ENCODE measurements at places on chromosomes 4 and X. TPM values are rescaled to one million over a fixed set of nuclear protein-coding genes. Genes with fewer than 3 reads are reported as not detected.

DNA sequence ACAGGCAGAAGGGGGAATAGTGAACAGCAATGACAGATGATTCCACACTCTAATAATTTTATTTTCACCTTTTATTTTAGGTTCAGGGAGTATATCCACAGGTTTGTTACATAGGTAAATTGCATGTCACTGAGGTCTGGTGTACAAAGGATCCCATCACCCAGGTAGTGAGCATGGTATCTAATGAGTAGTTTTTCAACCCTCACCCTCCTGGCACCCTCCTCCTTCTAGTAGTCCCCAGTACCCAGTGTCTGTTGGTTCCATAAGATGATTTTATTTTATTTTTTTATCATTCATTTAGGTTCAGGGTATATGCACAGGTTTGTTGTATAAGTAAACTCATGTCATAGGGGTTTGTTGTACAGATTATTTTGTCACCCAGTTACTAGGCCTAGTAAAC is 58.6 kb upstream of the UGT8 start:
- no peak for DNase-seq

The CT83 gene
- not detected for total RNA-seq

DNA sequence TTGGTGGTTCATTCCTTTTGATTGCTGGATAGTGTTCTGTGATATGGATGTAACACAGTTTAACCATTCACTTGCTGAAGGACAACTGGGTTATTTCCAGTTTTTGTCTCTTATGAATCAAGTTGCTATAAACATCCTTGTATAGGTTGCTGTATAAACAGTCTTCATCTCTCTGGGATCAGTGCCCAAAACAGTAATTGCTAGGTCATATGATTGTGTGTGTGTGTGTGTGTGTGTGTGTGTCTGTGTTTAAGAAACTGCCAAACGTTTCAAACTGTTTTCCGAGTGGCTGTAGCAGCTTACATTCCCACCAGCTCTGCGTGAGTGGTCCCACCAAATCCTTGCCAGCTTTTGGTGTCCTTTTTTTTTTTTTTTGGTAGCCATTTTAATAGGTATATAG is 60.4 kb downstream of the F11 start:
- no peak for DNase-seq

The RRH gene
- 0.64 TPM for total RNA-seq

The SHISA3 gene
- 0.18 TPM for total RNA-seq

DNA sequence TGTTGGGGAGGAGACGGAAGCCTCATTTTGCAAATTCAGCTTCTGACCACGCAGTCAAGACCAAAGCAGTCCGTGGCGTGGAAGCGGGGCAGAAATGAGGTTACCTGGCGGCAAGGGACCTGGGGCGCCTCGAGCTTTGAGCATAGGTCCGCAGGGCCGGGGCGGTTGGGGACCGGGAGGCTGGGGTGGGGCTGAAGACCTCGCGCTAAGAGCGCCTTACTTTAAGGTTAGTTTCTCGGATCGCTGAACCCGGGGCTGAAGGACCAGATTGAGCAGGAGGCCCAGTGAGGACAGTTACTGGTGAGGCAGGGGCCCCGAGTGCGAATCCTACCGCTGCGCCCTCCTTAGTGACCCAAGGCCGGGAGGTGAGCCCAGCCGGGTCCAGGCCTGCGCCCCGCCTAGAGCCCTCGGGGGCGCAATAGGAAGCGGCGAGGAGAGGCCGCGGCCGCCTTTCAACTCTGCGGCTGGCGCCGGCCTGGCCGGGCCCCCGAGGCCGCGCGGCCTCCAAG is 7.5 kb downstream of the MSX1 start:
- DNase-seq = no peak

The GPR143 gene
- total RNA-seq = 2.2 TPM

DNA sequence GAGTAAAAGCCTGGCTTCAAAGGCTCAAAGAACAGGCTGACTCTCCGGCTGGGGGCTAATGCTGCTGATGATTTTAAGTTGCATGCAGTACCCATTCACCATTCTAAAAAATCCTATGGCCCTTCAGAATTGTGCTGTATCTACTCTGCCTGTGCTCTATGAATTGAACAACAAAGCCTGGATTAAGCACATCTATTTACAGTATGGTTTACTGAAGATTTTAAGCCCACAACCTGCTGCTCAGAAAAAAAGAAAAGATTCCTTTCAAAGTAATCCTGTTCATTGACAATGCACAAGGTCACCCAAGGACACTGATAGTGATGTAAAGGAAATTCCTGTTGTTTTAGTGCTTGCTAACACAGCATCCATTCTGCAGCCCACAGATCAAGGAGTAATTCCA is 84.9 kb upstream of the SFRP2 start:
- no peak for DNase-seq

The SORBS2 gene
- 90.4 TPM for total RNA-seq

DNA sequence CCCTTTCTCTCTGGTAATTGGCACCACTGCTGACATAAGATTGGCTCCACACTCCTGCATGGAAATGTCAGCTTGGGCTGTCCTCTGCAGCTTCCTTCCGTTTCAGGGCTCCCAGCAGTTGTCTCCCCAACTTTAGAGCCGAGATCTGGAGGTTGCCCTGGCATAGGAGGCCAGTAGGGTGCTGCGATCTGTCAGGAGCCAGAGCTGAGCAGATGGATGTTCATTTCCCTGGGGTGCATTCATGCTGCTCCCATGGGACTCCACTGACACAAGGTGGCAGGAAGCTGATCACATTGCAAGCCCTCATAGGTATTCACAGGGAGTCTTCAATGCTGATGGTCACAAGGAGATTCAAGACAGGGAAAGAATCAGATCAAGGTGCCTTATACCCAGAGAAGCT is 116.6 kb upstream of the RAI2 start:
- DNase-seq = no peak

The SAT1 gene
- 56.0 TPM for total RNA-seq

DNA sequence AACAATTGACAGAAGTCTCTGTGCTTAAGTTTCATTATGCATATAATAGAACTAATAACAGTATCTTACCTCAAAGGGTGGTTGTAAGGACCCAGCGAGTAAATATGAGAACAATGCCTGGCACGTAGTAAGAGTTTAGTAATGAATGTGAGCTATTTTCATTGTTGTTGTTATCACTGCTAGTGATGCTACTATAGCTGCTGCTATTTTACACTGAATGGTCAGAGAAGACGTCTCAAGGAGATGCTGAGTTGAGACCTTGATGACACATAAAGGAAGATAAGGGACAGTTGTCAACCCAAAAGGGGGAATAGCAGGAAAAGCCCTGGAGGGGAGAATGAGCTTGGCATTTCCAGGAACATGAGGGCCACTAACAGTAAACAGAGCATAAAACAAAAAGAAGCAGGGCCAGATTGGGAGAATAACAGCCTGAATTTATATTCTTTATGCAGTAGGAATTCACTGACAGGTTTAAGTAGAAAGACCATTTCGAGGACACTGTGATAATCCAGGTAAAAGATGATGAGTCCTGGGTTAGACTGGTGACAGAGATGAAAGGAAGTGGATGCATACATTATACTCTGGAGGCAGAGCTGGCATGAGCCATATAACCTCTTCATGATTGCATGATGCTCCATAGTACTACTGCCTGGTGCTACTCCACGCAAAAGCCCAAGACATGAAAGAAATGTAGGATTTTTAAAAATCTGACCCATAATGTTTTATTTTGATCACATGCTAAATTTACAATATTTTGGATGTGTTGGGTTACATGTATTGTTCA is 23.1 kb downstream of the ATP8A1 start:
- DNase-seq = no peak

The ERAS gene
- 0.27 TPM for total RNA-seq

- DNase-seq = no peak
Measured at GRCh38 chr4:188778905-188779304, 639.7 kb downstream of the TRIML1 start.

The MAGEA2 gene
- total RNA-seq = not detected

The PCDH10 gene
- 29.9 TPM for total RNA-seq

DNA sequence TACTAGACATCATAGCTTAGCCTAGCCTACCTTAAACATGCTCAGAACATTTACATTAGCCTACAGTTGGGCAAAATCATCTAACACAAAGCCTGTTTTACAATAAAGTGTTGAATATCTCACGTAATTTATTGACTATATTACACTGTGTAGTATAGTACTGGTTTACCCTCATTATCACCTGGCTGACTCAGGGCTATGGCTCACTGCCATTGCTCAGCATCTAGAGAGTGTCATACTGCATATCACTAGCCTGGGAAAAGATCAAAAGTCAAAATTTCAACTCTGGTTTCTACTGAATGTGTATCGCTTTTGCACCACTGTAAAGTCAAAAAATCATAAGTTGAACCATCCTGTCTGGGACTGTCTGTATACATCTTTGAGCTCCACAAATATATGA is 78.6 kb downstream of the CEP44 start:
- DNase-seq = no peak

- no peak for DNase-seq
Measured at GRCh38 chr4:56953680-56954520, 23.5 kb downstream of the NOA1 start.

- DNase-seq = no peak
Measured at GRCh38 chr4:88097301-88097700, 61.1 kb downstream of the ABCG2 start.

DNA sequence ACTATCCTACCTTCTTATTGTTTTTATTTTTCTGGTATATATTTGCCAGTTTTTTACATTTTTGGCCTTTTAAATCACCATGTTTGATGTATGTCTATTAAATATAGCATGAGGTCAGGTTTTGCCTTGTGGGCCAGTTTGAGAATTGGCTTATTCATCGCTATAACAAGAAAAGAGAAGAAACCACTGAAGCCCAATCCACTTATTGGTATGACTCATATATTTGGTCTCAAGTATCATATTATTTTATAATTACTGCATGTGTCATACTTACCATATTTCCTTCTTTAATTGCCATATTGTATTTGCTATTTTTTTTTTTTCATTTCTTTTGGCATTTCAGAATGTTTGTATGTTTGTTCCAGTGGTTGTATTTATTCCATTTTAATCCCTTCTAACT is 99.3 kb downstream of the IRF2 start:
- no peak for DNase-seq

DNA sequence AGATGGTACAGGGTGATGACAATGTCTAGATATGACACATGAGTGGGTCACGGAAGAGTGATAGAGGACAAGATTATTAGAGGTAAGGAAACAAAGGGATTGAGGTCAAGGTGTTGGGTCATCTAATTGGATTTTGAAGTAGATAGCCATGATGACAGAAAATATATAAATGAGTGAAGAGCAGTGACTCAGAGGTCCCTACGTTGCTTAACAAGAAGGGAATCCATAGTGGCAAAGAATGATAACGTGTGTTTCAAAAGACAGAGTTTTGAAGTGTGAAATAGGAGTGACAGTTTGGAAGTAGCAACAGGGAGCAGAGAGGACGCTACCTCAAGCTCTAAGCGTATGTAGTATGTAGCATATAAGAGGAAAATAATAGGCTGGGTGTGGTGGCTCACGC is 22.2 kb upstream of the CAMK2D start:
- DNase-seq = no peak

DNA sequence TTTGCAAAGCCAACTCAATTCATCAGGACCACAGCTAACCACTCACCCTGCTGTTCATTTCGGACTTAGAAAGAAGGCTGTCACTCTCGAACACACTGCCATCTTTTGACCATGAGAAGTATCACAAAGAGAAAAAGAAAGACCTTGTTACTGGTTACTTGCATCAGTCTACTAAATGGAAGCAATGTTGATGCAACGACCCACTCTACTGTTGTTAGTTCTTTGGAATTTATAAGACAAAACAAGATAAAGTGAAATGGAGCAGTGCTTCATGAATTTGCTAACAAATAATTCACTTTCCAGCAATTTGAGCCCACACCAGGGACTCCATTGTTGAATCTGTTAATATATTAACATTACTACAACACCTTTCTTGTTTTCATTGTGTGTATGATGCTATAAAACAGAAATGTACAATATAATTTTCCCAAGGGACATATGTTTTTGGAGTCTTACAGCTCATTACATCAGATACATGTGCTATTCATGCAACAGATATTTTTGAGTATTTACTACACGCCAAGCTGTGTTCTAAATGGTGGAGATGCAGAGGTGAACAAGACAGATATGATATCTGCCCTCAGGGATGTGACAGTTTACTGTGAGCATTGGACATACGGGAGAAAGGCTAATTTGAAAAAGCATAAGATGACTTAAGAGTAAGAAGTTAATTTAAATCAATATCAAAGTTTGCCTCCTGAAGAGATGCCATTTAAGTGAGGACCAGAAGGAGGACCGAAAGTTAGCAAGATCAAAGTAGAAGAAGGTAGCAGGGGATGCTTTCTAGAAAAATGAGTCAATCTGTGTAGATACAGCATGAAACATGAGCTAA is 87.2 kb downstream of the AREG start:
- DNase-seq = no peak

The LRCH2 gene
- total RNA-seq = 31.0 TPM

Measured in cerebellum (tissue), 4 donors.